ENCODE measurements at places on chromosomes 2 and 18. TPM values are rescaled to one million over a fixed set of nuclear protein-coding genes. Genes with fewer than 3 reads are reported as not detected.

GALNT1 gene
- 11.8 TPM for polyA plus RNA-seq

DNA sequence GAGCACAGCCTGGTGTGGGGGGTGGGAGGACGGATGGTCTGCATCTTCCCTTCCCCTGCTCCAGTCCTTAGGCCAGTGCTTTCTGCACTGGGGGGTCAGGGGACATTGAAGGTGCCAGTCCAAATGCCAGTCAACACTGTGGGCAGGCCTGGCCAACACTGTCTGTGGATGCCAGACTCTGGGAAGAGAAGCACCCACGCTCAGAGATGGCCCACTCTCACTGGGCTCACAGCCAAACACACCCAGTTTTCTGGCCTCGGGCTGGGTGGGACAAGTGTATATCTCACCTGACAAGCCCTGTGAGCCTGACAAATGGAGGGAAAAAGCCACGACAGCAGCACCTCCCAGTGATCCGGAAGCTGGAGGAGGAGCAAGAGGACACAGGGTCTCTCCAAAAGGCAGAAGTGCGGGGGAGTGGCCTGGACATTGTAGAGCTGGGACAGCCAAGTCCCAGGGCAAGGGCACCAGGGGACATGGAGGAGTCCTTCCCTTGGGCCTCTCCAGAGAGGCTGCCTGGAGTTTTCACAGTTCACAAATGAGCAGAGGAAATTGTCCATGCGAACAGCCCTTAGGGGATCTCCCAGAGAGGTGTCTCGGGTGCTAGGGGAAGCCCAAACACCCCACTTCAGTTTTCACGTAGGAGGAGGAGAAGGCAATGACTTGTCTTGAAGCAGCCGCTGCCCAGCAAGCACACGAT lies 79.3 kb downstream of the SDC1 start:
- peak; percentile 84 for DNase-seq

FZD7 gene
- 5.6 TPM for polyA plus RNA-seq

- DNase-seq, result no peak
Observed at GRCh38 chr2:40955635-40956034, 503.7 kb upstream of the SLC8A1 start.

HOXD11 gene
- 5.8 TPM for polyA plus RNA-seq

- no peak for DNase-seq
Observed at GRCh38 chr2:224849264-224849663, 133.1 kb upstream of the CCDC195 start.

KIAA1328 gene
- 2.7 TPM for polyA plus RNA-seq

- DNase-seq, result peak; percentile 50
Observed at GRCh38 chr18:3454365-3455089, 4.6 kb downstream of the TGIF1 start.

GRCh38 chr2:100293341-100294161 lies 28.8 kb downstream of the LONRF2 start:
- DNase-seq, result no peak

GRCh38 chr2:36792951-36793350 lies 96.4 kb downstream of the VIT start:
- no peak for DNase-seq

DNA sequence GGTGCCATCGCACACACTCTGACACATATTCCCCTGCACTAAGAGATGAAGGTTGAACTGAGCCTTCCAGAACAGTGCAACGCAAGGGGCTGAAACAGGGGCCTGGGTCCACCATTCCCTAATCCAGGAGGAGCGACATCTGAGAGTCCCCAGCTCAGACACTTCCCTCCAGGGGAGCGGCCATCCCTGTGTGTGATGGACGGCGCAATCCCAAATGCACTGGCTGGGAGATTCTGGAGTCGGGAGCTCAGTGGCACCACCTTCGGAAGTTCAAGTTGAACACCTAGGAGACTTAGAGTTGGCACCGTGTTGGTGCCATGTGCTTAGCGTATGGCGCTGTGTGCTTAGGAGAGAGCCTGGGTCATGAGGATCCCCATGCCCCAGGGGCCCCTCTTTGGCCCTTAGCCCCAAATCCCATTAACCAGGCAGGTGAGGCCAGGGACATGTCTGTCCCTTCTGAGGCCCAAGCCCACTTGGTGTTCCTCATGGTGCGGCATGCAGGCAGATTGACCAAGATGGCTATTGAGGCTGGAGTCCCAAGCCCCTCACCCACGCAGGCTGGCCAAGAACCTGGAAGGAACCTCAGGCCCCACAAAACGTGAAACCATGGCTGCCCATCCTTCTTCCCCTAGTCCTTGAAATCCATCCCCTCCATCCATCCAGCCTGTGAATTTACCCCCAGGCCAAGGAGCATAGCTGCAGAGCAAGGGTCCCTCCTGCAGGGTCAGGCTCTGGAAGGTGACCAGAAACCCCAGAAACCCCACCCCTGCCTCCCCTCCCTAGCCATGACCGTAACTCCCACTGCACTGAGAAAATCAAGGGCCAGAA lies 114.1 kb upstream of the OTOS start:
- DNase-seq, result no peak

- DNase-seq, result no peak
Observed at GRCh38 chr2:68171684-68172083, 14.0 kb downstream of the PNO1 start.

SESTD1 gene
- polyA plus RNA-seq, result 9.8 TPM

ACTR3 gene
- polyA plus RNA-seq, result 69.3 TPM

- DNase-seq, result no peak
Observed at GRCh38 chr2:125572660-125573059, 1083.3 kb upstream of the GYPC start.

TMEM178A gene
- polyA plus RNA-seq, result 48.0 TPM

DNA sequence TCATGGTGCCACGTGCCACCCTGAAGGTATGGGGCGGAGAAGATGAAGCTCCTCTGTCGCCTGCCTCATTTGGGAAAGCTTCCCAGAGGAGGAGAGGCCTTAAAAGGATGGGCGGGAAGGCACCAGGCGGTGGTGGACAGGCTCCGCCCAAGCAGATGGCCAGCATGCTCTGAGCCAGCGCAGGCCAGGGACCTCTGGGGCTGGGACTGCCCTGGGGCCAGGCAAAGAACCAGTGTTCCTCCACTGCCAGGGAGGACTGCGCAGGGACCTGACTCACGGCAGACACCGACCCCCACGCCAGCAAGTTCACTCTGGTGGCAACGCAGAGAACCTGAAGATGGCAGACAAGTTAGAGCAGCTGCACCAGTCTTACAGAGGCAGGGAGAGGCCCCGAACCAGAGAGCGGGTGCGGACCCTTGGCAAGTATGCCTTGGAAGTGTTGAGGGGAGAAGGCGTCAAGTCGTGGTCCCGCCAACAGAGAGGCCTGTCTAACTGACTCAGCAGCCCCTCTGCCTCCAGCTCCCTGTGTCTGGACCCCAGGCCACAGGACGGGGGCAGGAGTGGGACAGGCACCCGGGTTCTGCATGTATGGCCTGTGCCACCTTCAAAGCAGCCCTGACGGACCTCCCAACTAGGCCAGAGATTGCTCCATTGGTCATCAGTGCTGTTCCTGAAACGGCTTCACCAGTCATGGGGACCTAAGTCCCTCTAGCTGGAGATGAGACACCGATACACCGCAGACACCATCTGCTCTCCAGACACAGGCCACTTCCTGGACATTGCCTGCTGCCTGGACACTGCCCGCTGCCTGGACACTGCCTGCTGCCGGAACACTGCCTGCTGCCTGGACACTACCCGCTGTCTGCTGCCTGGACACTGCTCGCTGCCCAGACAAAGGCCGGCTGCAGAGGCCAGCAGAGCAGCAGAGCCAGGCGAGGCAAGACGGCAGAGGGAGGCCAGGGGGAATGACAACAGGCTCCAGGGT lies 124.7 kb downstream of the HDAC4 start:
- DNase-seq, result peak; percentile 86

- no peak for DNase-seq
Observed at GRCh38 chr2:38978296-38978903, 88.7 kb downstream of the ARHGEF33 start.

FOXI3 gene
- not detected for polyA plus RNA-seq

NT5C1B gene
- polyA plus RNA-seq, result not detected

- DNase-seq, result no peak
Observed at GRCh38 chr2:223008956-223009355, 43.0 kb upstream of the KCNE4 start.

GRCh38 chr2:216574046-216574445 lies 59.2 kb upstream of the IGFBP2 start:
- no peak for DNase-seq

RPRM gene
- 1.3 TPM for polyA plus RNA-seq

- DNase-seq, result no peak
Observed at GRCh38 chr18:8260319-8260718, 348.9 kb upstream of the RAB12 start.

SCN3A gene
- 0.11 TPM for polyA plus RNA-seq

DNA sequence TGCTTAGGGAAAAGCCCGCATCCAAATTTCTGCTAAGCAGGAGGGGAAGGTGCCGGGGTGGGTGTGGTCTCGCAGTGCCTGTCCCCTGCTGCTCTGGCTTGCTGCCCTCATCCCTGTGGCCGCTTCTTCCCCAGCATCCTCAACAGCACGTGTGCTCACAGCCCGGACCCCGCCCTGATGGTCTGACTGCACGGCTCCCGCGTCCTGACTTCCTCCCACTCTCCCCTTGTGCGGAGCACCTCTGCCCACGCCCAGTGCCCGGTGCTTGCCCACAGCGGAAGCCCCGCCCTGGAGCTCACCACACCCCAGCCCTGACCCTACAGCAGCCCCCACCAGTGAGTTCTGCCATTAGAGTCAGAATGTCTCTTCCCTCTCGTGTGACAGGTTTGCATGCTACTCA lies 277.9 kb downstream of the NDUFA10 start:
- peak; percentile 53 for DNase-seq

HOXD12 gene
- not detected for polyA plus RNA-seq

ADGRF3 gene
- 1.8 TPM for polyA plus RNA-seq

ARHGEF4 gene
- 0.90 TPM for polyA plus RNA-seq

DNA sequence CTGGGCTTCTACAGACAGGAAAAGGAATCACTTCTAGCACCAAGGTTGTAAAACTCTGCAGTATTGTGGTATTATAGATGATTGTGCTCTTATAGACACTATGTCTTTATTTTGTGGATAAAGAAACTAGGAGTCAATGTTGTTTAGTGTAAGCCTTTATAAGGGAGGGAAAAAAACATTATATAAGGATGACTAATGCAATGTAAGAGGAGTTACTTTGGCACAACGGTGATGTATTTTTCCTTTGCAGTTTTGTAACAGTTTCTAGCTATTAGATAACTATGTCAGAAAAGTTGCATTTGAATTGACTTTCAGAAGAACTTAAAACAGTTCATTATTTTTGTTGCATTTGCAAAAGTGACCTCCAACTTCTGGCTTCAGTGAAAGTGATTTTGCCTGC lies 545.4 kb downstream of the CCDC85A start:
- DNase-seq, result no peak

AQP12B gene
- polyA plus RNA-seq, result not detected

GRCh38 chr2:37770797-37771196 lies 99.4 kb upstream of the CDC42EP3 start:
- no peak for DNase-seq

DNA sequence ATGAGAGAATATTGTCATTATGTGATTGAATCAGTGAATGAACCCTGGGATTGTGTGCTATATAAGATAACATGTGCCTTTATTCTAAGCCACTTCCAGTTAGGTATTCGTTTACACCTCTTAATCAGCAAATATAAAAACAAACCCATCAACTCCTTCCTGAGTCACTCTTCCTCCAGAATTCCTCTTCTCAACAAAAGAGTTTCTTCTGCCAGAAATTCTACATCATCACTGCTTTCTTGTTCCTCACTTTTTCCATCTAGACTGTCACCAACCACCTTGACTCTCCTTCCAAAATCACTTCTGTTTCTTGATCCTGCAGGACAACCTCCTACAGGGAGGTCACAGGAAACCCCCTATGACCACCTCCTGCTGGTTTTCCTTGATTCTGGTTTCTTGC lies 261.4 kb downstream of the CYP26B1 start:
- DNase-seq, result no peak

DNA sequence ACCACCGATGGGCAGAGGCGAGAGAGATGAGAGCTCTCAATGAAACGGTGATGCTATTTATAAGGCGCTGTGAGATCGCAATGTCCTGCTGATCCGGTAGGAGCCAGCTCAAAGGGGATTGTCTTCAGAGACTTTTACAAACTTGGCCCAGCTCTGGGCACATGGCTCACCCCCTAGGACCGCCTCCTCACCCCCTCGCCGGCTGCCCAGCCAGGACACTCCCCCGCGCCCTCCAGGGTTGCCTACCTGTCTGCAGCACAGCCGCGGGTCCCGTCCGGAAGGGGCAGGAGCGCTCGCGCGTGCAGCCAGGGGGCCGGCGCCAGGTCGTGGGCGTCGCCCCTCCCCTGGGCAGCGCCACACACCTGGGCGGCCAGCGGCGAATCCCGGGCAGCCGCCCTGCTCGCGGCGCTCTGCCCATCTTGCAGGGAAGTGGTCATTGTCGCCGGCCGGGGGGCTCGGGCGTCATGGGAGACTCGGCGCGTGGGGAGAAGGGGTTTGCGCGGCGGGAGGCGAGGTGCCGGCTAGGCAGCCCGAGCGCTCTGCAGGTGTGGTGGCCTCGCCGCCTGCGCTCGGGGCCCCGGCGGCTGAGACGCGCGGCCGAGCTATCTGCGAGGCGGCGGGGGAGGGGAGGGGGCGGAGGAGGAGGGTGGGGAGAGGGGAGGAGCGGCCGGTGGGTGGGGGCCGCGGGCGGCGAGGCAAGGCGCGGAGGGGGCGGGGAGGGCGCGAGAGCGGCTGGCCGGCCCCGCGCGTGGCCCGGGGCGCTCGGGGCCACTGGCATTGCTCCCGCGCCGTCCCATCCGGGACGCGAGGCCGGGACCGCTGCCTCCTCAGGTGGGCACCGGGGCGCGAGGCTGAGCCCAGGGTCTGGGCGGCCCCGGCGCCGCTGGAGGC lies at the start of gene GRB14:
GRB14 (minus strand) TSS at position 610 of the 891 bp plus-strand sequence; CDS start at position 437, 173 bp downstream.
- DNase-seq, result peak; percentile 80

REG1A gene
- 430 TPM for polyA plus RNA-seq
